ENCODE measurements at places on chromosomes 1 and 21. TPM values are rescaled to one million over a fixed set of nuclear protein-coding genes. Genes with fewer than 3 reads are reported as not detected.

DNA sequence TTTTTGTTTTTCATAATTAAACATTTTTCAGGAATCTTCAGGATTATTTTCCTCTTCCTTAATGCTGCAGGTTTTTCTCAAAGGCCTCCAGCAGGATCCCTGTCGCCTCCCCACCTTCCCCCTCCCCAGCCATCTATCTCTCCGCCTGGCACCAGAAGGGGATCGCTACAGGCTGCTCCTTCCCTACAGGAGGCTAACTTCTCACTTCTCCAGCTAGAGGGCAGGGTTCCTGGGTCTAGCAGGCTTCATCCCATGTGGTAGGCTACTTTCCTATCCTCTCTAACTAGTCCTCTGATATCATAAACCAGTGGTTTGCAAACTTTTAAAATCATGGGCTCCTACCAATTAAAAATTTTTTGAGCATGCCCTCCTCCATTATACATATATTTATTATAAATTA is 104.1 kb downstream of the KCNN3 start:
- no peaks in the 10 kb centered on the region for H3K4me1 ChIP-seq
- DNase-seq, result peak; percentile 82
- H3K27me3 ChIP-seq, result 0 out of 2 replicates have a peak, but pooled peaks cover 6% of the 10 kb centered on the region
- no peak overlapping the region for H3K4me3 ChIP-seq

GRCh38 chr1:38117444-38117887 is 70.9 kb upstream of the POU3F1 start:
- H3K36me3 ChIP-seq, result no peaks in the 10 kb centered on the region
- no peaks in the 10 kb centered on the region for H3K27me3 ChIP-seq
- H3K27ac ChIP-seq, result no peak overlapping the region
- no peak overlapping the region for H3K4me3 ChIP-seq

HES3 gene
- total RNA-seq, result 49.7 TPM

DNA sequence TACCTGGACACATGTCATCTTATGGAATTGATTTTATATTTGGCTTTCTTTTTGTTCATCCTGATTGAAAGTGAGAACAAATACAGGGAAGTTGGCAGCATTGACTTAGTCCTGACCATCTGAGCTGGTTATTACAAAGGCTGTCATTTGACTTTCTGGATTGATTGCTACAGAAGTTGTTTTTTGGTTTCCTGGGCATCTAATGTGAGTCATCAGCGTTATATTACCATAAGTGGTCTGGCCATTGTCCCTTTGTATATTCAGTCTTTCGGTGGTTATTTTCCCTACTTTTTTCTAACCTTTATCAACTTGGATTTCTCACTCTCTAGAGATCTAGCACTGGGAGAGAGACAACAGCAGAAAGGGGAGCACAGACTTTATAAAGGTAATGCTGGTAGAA is 1646.5 kb downstream of the MRPL39 start:
- H3K4me1 ChIP-seq, result no peaks in the 10 kb centered on the region
- no peak overlapping the region for H3K27ac ChIP-seq
- no peak overlapping the region for H3K4me3 ChIP-seq
- DNase-seq, result no peak

DNA sequence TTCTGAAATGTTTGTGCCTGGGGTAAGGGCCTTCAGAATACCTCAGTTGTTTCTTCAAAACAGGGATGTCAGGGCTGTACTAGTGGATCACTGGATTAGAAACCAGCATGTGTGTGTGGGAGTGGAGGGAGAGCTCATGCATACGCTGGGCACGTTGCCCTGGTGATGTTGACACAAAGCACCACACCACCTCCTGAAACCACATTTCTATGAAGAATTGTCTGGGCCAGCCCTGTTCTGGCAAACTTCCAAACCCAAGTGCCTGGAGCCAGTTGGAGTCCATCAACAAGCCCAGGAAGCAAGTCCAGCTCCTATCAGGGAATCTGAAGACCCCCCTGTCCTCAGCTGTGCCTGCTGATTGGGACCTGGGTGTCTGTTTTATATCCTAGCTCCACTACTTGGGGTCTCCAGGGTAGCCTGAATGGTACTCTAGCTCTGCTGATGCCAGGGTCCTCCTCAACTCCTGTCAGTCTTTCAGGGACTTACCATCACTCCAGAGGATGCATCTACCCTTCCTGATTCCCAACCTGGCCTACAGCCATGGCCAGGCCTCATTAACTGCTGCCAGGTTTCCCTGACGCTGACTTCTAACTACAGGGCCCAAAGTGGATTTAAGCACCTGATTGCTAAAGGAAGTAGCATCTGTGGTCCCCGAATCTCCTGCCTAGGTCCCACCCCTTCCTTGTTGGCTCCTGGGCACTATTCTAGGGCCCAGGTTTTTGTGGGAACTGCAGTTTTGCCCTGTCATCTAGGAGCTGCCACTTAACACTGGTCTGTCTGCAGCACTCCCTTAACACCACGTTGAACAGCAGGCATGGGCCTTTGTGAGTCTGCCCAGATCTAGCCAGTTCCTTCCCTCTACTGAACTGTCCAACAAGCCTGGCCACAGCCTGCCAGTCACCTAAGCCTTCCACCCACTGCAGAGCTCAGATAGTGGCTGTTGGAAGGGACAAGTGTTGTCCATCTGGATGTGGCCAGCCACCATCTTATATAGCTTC is 45.5 kb downstream of the LPAR3 start:
- H3K27ac ChIP-seq, result no peak overlapping the region
- H3K36me3 ChIP-seq, result no peaks in the 10 kb centered on the region
- H3K4me1 ChIP-seq, result no peaks in the 10 kb centered on the region
- no peaks in the 10 kb centered on the region for H3K27me3 ChIP-seq

GRCh38 chr1:25929016-25929415 is 22.8 kb upstream of the STMN1 start:
- peaks cover 18% of the 10 kb centered on the region for H3K4me1 ChIP-seq
- no peaks in the 10 kb centered on the region for H3K36me3 ChIP-seq
- H3K4me3 ChIP-seq, result no peak overlapping the region
- no peak for DNase-seq
- H3K27me3 ChIP-seq, result no peaks in the 10 kb centered on the region

DSTYK gene
- total RNA-seq, result 8.2 TPM

HPDL gene
- total RNA-seq, result 60.7 TPM

GRCh38 chr1:169461390-169462000 is 24.2 kb downstream of the SLC19A2 start:
- H3K4me1 ChIP-seq, result no peaks in the 10 kb centered on the region
- H3K4me3 ChIP-seq, result no peak overlapping the region
- no peak for DNase-seq
- H3K27me3 ChIP-seq, result no peaks in the 10 kb centered on the region
- H3K27ac ChIP-seq, result no peak overlapping the region
- H3K36me3 ChIP-seq, result no peaks in the 10 kb centered on the region

DNA sequence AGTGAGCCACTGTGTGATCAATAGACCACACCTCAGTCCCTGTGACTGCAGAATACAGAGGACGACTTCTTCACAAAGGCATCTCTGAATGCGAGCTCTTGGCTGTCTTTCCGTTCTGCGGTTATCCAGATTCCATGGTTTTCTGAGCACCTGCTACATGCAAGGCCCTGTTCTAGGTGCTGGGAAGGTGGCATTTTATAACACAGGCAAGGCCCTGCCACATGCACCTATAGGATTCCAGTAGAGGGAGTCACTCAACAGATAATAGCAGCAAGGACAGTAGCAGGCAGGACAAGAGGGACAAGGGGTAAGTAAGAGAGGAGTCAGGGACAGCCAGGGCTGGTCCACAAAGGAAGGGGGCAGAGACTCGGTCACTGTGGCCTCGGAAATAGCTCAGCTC is 9.0 kb downstream of the URB1 start:
- H3K27me3 ChIP-seq, result no peaks in the 10 kb centered on the region
- H3K27ac ChIP-seq, result no peak overlapping the region
- H3K36me3 ChIP-seq, result peaks cover 46% of the 10 kb centered on the region
- no peaks in the 10 kb centered on the region for H3K4me1 ChIP-seq
- H3K4me3 ChIP-seq, result no peak overlapping the region
- DNase-seq, result no peak

FAM151A gene
- 0.10 TPM for total RNA-seq

GRCh38 chr1:113434081-113434873 is 44.0 kb downstream of the MAGI3 start:
- no peaks in the 10 kb centered on the region for H3K36me3 ChIP-seq
- no peaks in the 10 kb centered on the region for H3K4me1 ChIP-seq
- DNase-seq, result no peak
- no peak overlapping the region for H3K27ac ChIP-seq

- H3K4me1 ChIP-seq, result no peaks in the 10 kb centered on the region
- DNase-seq, result no peak
- H3K27ac ChIP-seq, result no peak overlapping the region
- H3K4me3 ChIP-seq, result no peak overlapping the region
- no peaks in the 10 kb centered on the region for H3K36me3 ChIP-seq
Measured at GRCh38 chr1:110634455-110635311, 28.5 kb upstream of the KCNA2 start.

NOS1AP gene
- 5.8 TPM for total RNA-seq

CD5L gene
- not detected for total RNA-seq

XCL2 gene
- not detected for total RNA-seq

Data from GM23338 (cell line).